ENCODE measurements at places on chromosomes 13 and 19.

DNA sequence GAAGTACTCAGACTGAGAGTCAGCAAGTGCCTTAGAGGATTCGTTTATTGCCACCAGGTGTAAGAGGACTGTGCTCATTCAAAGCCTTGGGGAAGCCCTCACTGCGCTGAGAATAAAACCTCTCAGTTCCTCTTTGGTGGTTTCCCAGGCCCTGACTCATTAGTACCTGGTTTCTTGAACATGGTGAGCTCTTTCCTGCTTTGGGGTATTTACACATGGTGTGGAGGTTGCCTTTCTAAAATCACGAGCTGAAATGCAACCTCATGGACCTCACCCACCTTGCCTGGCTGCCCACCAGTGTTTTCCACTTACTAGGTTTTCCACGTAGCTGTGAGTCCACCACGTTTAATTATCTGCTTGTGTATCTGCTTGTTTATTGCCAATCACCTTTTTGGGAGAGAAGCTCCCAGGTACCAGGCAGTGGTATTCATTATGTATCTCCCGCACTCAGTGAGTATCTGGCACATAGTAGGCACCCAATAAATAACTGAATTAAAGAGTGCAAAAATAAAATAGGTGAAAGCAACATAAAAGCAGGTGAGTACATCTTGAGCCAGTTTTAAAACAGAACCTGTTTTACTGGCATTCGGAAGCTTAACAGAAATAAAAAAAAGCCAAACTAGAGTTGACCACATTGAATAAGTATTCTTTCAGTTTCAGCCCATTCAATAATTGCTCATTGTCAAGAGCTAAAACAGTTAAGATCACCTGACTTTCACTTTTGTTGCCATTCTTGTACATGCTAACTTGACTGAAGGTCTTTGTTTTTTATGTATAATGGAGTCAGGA is 533.0 kb downstream of the MYO16 start:
- DNase-seq: peak; percentile 57

DNA sequence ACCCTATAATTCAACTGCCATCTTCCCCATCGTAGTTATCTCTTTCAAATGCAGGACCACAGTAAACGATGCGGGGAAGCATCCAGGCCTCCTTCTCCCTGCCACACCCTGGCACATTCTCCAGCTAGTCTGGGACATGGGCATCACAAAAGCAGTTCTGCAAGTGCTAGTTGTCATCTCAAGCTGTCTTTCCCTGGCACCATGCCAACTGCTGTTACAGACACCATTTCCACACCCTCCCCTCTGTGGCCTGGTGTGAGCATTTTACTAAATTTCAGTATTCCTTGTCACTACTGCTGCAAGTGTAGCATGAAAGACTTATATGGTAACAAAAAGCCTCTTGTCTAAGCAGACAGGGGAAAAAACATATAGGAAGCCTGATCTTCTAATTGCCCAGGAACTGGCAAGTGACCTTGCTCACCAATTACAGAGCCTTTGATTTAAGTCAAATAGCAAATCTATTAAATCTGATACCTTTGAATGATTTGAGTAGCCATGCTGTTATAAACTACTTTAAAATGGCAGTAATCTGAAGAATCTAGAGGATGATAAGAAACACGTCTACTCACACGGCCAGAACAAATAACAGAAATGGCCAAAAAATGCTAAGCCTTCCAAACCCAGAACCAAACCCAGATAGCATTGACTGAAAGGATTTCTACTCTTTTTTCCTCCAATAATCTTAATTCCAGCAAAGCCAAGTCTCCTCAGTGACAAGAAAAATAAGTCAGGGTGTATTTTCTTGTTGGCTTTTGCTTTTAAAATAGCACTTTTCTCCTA is 179.0 kb downstream of the NUFIP1 start:
- no peak for DNase-seq

DNA sequence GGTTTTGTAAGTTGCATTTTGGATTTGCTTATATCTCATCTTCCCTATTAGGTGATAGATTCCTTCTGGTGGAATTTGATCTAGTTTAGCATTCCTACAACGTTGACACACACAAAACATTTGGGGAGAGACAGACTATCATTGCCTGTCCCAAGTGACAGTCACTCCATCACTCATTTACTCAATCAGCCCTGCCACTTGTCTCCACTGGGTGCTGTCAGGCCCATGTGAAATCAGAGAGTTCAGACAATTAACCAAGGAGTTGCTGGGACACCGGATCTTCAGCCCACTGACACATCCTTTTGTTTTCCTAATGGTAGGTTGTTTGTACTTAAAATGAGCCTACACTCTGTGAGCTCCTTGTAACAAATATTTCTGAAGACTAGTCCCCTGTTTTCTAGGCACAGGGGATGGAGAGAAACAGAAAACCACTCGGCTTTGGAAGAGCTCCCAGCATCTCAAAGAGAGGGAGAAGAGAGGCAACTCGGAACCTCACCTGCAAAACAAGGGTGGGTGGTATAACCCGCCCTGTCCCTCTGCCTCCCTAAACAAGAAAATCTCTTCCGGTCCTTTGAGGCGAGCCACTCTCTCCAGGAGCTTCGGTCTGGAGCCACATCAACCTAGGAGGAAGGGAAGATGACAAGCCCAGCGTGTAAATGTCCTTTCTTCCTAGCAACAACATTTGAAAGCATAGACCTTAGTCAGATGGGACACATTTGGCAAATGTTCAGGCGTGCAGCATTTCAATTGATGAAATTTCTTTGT is 440.9 kb upstream of the KLF12 start:
- DNase-seq: no peak

- no peak for DNase-seq
Observed at GRCh38 chr19:47467914-47468313, 3.8 kb downstream of the SLC8A2 start.

DNA sequence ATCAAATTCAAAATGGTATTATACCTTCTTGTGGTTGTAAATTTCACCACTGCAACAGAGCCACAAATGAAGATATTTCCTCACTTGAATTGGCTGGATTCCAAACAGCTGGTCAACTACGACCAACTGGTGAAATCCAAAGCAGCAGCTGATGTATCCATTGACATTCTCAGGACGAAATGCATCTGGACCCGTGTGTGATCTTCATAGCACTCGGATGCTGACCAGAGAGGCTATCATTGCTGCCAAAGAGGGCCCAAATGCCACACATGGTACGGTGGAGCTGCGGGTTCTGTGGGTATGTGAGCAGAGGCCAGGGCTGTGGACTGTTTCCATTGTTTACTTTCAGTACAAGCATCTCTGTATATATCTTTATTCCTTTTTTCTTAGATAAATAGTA is 25.6 kb upstream of the PCCA start:
- no peak for DNase-seq

DNA sequence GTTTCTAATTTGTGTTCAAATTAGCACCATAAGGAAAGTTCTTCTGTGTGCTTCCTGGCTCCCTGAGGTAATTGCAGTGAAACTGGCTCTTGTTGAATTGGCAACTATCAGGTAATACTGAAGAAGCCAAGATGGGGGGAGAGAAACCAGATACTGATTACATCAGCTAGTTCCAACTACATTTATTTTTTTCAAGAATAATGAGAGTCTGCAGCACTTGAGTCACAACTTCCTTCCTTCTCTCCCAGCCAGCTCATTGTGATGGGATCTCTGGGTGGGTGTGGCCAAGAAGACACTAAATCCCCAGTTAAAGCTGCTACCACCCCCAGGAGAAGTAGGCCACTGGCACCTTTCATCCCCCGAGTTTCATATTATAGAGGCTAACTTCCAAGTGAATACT is 100.7 kb upstream of the RXFP2 start:
- no peak for DNase-seq

GRCh38 chr19:40614622-40615411 is 13.6 kb downstream of the LTBP4 start:
- DNase-seq: no peak

DNA sequence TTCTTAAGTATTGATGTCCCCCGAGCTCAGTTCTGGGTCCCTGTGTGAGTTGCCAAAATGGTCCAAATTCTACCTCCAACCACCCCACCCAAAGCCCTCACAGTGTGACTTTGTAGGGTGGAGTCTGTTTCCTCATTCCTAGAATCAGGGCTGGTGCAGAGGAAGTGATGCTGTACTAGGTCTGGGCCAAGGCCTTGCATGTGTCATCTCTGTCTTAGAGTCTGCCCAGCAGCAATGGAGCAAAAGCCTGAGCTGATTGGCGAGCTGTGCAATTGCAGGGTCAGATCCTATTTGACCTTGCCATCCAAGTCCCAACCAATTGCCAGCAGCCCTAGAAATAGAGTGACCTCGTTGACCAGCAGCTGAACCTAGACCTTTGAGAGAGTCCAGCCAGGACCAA is 97.0 kb upstream of the ANKRD10 start:
- DNase-seq: no peak
